ENCODE measurements at places on chromosomes 3 and 15.

DNA sequence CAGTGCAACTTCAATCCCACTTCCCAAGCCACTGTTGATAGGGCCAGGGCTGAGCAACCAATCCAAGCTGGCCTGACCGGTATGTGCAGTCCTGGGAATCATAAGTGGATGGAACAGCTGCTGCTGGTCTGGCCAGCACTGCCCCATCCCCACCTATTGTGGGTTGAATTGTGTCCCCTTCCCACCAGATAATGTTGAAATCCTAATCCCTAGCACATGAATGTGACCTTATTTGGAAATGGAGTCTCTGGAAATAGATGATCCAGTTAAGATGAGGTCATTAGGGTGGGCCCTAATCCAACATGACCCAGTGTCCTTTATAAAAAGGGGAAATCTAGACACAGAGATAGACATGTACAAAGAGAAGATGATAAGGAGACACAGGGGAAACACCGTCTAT lies 13.7 kb upstream of the PDIA5 start:
- peak; percentile 18 for DNase-seq

GRCh38 chr15:54582863-54583643 lies 604.8 kb downstream of the UNC13C start:
- DNase-seq: no peak

DNA sequence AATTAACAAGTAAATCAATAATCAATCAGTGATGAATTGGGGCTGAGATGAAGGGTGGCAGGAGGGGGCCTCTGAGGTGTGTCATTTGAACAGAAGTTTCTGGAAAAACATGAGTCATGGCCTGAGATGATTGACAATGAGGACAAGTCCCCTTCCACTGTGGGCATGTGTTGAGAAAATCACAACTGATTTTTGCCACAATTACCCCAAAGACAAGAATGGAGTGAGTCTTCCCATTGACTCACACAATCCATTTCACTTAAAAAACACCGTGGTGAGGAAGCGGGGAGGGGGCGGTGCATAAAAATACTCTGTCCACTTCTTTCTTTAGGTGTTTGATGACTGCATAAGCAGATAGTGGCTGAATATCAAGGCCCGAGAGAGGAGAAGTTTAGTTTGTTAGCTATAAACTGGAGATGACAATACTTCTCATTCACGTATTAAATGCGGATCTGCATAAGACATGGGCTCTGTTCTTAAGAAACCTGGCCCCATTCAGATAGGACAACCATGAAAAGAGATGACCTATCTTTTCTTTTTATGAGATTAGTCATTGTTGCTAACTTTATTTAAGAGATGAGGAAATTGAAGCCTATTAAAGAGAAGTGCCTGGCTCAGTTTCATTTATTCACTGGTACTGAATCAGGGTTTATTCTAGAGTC lies 34.7 kb downstream of the SHC4 start:
- no peak for DNase-seq

DNA sequence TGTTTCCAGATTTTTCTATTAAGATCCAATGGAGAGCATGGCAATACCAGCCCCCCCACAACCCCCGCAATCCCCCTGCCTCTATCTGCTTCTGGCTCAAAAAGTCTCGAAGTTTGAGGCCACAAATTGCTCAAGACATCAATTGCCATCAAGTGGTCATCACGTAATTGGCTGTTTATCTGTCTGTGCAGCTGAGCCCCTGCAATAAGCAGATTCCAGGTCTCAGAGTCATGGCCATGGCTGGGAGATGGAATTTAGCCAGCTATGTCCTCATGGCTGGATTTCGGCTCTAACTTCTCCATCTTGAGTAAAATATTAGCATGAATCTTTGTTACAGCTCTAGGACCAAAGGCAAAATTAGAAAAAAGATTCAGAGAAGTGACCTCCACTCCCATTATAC lies 22.7 kb downstream of the SSUH2 start:
- DNase-seq: no peak

DNA sequence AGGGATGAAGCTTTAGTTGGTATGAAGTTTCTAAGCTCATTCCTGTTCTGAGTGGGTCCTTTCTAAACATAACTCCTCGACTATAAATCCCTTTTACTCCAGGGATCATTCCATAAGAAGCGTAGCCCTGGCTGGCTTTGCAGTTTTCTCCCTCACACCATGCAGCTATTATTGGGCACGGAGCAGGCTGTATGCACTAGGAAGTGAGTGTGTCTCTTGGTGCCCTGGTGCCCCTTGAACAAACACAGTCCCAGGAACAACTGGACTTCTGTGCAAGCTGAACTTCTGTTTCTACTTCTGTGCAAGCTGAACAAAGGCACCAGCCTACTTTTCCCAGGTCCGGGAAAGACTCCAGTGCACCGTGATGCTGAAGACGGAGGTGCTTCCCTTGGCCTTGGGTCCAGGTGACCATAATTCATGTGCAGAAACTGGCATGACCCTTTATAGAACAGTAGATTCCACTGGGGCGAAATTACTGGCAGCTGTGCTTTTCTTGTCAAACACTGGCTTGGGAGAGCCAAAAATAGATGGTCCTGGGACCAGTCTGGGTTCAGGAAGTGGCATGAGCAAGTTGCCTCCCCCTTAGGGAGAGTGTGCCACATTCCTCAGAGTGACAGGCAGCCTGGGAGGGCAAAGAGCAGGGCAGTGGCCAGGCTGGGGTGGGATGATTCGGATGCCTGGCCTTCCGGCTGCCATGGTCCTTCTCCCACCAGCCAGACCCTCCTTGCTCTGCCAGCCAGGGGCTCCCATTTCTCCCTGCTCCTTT lies 127.2 kb downstream of the SLCO3A1 start:
- DNase-seq: no peak

All from T47D (cell line).